CD8-positive, alpha-beta memory T cell (primary cell): ENCODE measurements at places on chromosomes 3 and 15. TPM values are rescaled to one million over a fixed set of nuclear protein-coding genes. Genes with fewer than 3 reads are reported as not detected.

The CLSTN2 gene
- total RNA-seq: not detected

The SAMD7 gene
- not detected for total RNA-seq

The MAP1A gene
- total RNA-seq: 0.92 TPM

The ZNF774 gene
- total RNA-seq: 0.64 TPM

The PLS1 gene
- total RNA-seq: 4.1 TPM

The UACA gene
- total RNA-seq: 0.53 TPM

The SLC6A20 gene
- total RNA-seq: not detected

The GOLGA8G gene
- total RNA-seq: not detected

The CFAP100 gene
- total RNA-seq: not detected

The KIF15 gene
- total RNA-seq: 21.7 TPM

The AADACL2 gene
- total RNA-seq: not detected

The MESD gene
- total RNA-seq: 25.7 TPM

The APEH gene
- 190 TPM for total RNA-seq

The C3orf70 gene
- total RNA-seq: not detected

The ZNF80 gene
- 1.8 TPM for total RNA-seq

The ARGFX gene
- not detected for total RNA-seq

The PLCB2 gene
- total RNA-seq: 57.3 TPM

The PIGZ gene
- total RNA-seq: 0.49 TPM

The TMCO5A gene
- not detected for total RNA-seq

The LRRC3B gene
- not detected for total RNA-seq

The VEPH1 gene
- total RNA-seq: not detected

The CLDN16 gene
- not detected for total RNA-seq

The CPB1 gene
- total RNA-seq: not detected

The ATP2B2 gene
- total RNA-seq: not detected

The TMEM212 gene
- total RNA-seq: not detected

The RASGRP1 gene
- total RNA-seq: 67.9 TPM

The BOC gene
- total RNA-seq: not detected

The KIAA1143 gene
- 38.9 TPM for total RNA-seq

The CADM2 gene
- total RNA-seq: 0.27 TPM

The LYSMD4 gene
- 7.9 TPM for total RNA-seq

The EFHB gene
- total RNA-seq: 0.39 TPM

The ECE2 gene
- total RNA-seq: not detected

The SLC28A1 gene
- not detected for total RNA-seq

The SLC2A2 gene
- not detected for total RNA-seq

The NPHP3 gene
- 13.9 TPM for total RNA-seq

The ZBTB11 gene
- 28.9 TPM for total RNA-seq

The SLC38A3 gene
- total RNA-seq: not detected

The FOXL2NB gene
- not detected for total RNA-seq

The BUB1B gene
- 44.4 TPM for total RNA-seq

The NRROS gene
- 17.0 TPM for total RNA-seq

The PPIP5K1 gene
- total RNA-seq: 26.9 TPM

The KBTBD13 gene
- not detected for total RNA-seq

The BCL6 gene
- 17.1 TPM for total RNA-seq

The GABRB3 gene
- not detected for total RNA-seq

The PLA2G4F gene
- total RNA-seq: not detected
